ENCODE measurements at places on chromosomes 11 and 22.
A peak's percentile ranks its signal among the peaks of the same experiment; 100 is the strongest.

- DNase-seq = no peak
- no peak overlapping the region for H3K27ac ChIP-seq
- no peaks in the 10 kb centered on the region for H3K36me3 ChIP-seq
- no peak overlapping the region for H3K4me3 ChIP-seq
Observed at GRCh38 chr11:30321321-30321720, 1.6 kb upstream of the ARL14EP start.

GRCh38 chr11:86547727-86548126 lies 124.7 kb downstream of the ME3 start:
- no peak overlapping the region for H3K4me3 ChIP-seq
- no peaks in the 10 kb centered on the region for H3K27me3 ChIP-seq
- no peaks in the 10 kb centered on the region for H3K36me3 ChIP-seq
- peak overlapping the region; percentile 74 for H3K27ac ChIP-seq
- H3K4me1 ChIP-seq = peaks cover 5% of the 10 kb centered on the region

- no peaks in the 10 kb centered on the region for H3K4me1 ChIP-seq
- H3K4me3 ChIP-seq = no peak overlapping the region
- H3K27me3 ChIP-seq = no peaks in the 10 kb centered on the region
- DNase-seq = no peak
Observed at GRCh38 chr11:103494491-103494890, 385.3 kb downstream of the DYNC2H1 start.

GRCh38 chr22:26927821-26928220 lies 270.4 kb downstream of the MIAT start:
- H3K27me3 ChIP-seq = no peaks in the 10 kb centered on the region
- no peak overlapping the region for H3K27ac ChIP-seq
- no peaks in the 10 kb centered on the region for H3K4me1 ChIP-seq
- H3K4me3 ChIP-seq = no peak overlapping the region

DNA sequence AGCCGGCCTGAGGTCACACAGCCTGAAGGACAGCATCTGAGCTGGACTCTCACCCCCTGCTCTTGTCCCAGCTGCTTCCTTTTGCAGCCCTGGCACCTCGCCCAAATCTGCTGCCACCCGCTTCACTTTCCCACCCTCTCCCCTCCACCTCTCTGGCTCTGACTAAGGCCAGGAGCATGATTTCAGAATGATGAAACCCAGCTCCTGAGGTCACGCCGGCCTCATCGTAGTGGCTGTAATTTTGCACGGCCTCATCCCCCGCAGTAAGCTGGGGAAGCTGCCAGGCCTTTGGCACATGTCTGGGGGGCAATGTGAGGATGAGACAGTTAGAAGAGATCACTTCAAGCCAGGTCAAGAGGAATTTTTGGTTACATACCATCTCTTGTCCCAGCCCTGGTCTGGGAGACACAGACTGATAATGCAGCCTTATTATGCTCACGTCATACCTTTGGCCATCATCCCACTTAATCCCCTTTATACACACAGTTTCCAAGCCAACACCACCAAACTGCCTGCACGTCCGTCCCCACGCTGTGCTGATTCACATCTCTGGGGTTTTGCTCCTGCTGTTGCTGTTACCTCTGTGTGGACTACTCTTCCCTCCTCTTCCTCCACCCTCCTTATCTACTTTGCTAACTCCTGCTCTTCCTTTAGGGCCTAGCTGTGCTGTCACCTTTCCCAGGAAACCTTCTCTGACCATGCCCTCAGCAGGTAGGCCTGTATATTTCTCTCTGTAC lies 58.1 kb downstream of the CHRDL2 start:
- H3K36me3 ChIP-seq = no peaks in the 10 kb centered on the region
- peak; percentile 46 for DNase-seq
- H3K4me1 ChIP-seq = peaks cover 14% of the 10 kb centered on the region
- H3K27ac ChIP-seq = peak overlapping the region; percentile 71

Data from spleen (tissue), 13 donors.